ENCODE measurements at places on chromosomes 2 and 18.

- DNase-seq, result no peak
Observed at GRCh38 chr2:69742322-69742952, 503 bp downstream of the ANXA4 start.

GRCh38 chr18:841647-842370, 29.8 kb upstream of the YES1 start:
- no peak for DNase-seq

GRCh38 chr2:237222601-237223041, 136.9 kb downstream of the COPS8 start:
- DNase-seq, result no peak

DNA sequence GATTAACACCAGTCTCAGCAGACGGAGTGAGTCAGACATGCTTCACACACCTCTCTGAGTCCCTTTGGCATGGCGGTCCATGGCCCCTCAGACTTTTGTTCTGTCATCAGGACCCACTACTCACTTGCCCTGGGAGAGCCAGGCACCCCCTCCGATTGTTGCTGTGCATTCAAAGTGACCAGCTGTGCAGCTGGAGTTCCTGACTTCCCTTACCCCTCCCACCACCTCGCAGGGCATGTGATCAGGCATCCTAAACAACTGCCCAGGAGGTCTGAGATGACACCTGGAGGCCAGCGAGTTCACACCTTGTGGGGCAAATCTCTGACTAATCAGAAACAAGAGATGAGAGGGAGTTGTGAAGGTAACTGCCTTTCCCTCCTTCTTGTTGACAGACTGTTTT, 35.3 kb upstream of the HDAC4 start:
- DNase-seq, result no peak

GRCh38 chr2:40097691-40098385, 318.8 kb upstream of the THUMPD2 start:
- no peak for DNase-seq

DNA sequence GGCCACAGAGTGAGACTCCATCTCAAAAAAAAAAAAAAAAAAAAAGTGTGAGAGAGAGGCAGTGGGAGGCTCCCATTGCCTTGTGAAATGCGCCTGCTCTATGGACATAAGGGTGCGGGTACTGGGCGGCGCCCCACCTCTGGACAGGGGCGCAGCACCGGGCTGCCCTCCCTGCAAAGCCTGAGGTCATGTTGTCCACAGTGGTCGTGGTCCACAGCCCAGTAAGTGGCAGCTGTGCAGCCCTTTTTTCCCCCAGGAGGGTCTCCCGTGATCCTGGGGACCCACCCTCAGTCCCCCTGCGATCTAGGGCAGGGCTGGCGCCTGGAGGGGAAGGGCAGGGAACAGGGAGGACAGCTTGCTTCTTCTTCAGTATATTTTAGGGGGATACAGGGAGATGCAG, 37.8 kb downstream of the LPIN1 start:
- DNase-seq, result no peak

GRCh38 chr2:140269000-140269399, 1488.8 kb upstream of the NXPH2 start:
- DNase-seq, result no peak

- no peak for DNase-seq
Observed at GRCh38 chr2:1598800-1599199, 145.5 kb downstream of the PXDN start.
